Stimulated activated naive CD8-positive, alpha-beta T cell treated with anti-CD3 and anti-CD28 coated beads, Interleukin-15, Interleukin-2, amounts not matched to agents 100 U/mL and 50 U/mL, for 24 hours (primary cell): ENCODE measurements at places on chromosomes 4 and X.

DNA sequence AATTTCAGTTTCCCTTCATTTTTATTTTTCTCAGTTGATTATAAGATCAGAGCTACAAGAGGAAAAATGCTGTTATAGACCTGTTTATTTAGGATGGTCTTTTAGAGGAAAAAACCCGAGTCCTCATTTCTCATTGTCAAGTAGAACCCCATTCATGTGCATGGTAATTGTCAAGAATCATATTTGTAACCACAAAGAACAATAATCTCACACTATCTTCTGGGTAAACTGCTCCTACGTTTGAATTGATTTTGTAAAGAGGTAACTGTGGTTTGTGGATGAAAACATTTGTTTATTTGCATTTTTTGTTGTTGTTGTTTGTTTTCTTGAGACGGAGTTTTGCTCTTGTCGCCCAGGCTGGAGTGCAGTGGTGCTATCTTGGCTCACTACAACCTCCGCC, 23.8 kb downstream of the RAPGEF2 start:
- no peak for DNase-seq

DNA sequence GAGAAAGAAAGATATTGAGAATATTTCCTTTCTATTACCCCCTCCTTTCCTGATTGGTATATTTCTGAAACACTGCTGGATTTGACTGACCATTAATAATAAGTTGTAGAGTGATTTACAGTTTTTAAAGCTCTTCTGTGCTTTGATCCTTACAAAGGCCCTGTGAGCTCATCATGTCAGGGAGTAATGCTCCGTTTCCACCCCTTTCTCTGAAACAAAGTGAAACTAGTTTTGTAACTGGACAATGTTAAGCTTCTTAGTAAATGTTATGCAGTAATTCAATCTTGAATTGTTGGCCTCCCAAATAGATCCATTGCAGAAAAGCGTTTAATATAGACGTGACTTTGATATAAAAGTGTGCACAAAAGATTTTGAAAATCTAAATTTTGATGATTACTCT, 190.1 kb upstream of the GNPDA2 start:
- no peak for DNase-seq

DNA sequence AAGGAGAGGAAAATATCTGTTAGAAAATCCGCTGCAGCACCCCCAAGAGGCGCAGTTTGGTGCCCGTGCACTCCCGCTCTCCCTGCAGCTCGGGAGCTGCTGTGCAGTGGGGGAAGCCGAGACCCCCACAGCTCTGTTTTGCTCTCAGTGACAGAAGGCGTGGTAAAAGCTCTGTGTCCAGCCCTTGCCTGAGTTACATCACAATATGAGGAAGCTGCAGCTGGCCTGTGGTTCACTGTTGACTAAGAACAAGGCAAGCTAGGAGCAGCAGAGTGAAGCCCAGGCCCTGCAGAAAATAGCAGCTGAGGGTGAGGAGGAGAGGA, 88.5 kb upstream of the ADRA2C start:
- no peak for DNase-seq

GRCh38 chr4:155376387-155377268, at the start of gene MAP9:
Gene MAP9, minus strand, starts transcription at chr4:155376965. Its CDS starts 1,115 bp downstream, at chr4:155375850.
- DNase-seq: peak; percentile 87

- DNase-seq: no peak
Observed at GRCh38 chr4:150598909-150599308, 17.0 kb downstream of the MAB21L2 start.

DNA sequence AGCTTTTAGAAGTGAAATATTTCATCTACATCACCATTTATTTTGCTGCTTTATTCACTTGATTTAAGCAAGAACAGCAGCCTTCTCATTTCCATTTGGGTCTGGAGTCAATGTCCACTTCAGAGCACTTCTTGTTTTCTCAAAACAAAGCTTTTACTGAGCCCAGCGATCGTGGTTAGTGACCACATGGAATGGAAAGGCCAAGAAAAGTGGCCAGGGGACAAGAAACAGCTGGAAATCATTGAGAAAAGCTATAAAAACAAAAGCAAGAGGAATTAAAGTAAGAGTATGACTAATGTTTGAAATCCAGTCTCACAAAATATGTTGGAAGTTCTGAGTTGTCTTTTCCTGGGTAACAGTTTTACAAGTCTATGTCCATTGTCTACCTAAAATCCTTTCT, 328.4 kb upstream of the INTU start:
- DNase-seq: no peak

GRCh38 chr4:184833046-184833838, 7.5 kb upstream of the ACSL1 start:
- no peak for DNase-seq

GRCh38 chr4:184196730-184197385, 20.8 kb downstream of the ENPP6 start:
- DNase-seq: no peak

GRCh38 chr4:113587640-113588275, 173.8 kb downstream of the CAMK2D start:
- no peak for DNase-seq

DNA sequence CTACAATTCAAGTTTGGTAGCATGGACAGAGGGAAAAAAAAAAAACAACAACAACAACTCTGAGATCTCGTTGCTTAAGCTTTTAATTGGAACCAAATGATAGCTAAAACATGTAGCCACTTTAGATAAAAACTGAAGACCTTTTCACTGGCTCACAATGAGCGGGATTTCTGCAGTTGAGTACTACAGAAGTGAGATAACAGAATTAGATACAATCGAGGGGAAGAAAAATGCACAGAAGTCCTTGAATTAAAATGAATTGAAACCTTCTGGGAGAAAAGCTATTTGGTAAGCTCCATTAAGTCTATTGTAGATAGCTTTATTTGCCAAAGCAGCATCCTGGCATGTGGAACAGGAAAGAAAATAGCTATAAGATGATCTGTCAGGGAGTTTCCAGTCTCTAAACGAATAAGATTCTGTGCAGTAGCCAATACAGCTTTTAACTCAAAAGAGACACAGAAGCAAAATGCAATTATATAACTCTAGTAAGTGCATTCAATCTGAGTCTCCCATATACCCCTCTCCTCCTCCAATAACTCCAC, 248.5 kb downstream of the ENOX2 start:
- no peak for DNase-seq

- DNase-seq: peak; percentile 31
Observed at GRCh38 chr4:107931775-107932321, 499 bp downstream of the CYP2U1 start.

- DNase-seq: no peak
Observed at GRCh38 chr4:161525121-161525520, 638.7 kb downstream of the FSTL5 start.

DNA sequence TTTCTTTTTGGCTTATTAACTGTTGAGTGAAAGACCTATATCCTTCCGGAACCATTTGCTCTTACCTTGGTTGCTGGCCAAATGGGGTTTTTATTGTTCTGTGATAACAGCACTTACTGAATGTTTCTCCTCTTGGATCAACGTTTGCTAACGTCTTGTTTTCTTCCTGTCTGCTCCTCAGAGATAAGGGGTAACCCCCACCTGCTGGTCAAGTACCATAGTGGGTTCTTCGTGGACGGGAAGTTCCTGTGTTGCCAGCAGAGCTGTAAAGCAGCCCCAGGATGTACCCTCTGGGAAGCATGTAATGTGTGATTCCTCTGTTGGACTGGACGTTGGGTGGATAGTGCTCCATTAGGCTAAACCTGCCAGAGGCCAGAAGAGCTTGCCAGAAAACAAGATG, 15.3 kb downstream of the BMX start:
- no peak for DNase-seq

DNA sequence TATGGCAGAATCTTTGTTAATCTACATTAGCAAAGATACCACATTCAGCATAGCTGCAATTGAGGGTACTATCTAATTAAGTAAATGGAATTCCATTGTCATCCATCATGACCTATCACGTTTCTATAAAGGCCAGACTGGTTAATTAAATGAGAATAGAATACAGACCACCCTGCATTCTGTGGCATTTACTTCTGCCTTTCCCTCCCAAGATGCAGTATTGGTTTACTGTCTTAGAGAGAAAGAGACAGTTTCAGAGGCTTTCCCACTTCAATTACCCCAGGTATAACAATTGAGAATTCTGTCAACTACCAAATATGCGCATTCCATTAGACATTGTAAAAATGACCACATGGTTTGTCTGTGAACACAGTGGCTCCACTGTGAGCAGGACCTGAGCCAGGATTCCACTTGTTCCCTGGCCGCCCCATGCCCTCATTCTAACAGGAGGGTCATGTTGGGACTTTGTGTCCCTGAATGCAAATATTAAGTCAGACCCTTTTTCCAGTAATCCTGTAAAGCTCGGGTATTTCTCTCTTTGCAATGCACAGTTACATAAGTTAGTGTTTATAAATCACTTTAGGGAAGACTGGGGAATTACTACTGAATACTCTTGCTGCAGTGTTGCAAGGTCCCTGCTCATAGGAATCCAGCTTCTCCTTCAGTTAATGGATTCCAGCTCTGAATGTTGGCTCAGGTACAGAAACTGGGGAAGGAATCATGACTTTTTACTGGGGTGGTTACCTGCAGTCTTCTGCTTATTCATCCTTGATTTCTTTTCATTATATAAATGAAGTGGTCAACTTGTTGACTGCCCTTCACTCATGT, 261.0 kb downstream of the PDGFC start:
- DNase-seq: no peak
